COR-L47 (cell line): ENCODE measurements at places on chromosomes 4 and X.

- no peak for DNase-seq
Observed at GRCh38 chrX:124045109-124045508, 83.6 kb downstream of the STAG2 start.

DNA sequence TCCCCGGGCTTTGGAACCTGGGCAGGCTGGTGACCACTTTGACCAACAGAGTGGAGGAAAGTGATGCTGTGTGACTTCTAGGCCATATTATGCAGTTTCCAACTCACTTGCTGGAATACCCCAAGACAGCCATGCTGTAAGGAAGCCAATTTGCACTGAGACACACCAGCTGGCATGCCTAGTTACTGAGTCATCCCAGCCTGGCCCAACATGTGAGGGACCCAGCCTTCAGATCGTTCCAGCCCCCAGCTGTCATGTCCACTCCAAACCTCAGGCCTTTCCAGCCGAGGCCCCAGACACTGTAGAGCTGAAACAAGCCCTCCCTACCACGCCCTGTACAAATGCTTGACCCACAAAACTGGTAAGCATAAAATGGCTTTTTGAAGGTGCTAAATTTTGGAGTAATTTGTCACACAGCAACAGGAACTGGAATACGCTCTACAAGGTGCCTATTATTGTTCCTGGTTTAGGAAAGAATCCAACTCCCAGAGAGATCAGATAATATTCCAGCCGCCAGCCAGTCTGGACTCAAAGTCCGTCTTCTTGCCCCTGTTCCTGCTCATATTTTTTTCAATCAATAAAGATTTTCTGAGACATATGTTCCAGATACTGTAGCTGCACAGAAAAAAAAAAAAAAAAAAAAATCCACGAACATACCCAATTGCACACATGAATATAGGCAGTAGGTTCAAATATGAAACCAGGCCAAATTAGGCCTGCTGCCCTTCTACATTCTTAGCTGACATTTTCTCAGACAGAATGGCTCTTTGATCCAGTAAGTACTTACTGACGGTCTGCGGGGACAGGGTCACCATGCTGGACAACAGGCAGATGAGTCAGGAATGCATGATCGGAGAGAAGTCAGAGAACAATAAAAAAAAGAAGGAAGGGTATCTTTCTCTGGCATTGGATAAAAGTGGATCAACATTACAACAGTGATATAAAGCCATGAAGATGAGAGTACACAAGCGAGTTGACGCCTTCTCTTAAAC is 35.1 kb downstream of the SH3KBP1 start:
- no peak for DNase-seq

DNA sequence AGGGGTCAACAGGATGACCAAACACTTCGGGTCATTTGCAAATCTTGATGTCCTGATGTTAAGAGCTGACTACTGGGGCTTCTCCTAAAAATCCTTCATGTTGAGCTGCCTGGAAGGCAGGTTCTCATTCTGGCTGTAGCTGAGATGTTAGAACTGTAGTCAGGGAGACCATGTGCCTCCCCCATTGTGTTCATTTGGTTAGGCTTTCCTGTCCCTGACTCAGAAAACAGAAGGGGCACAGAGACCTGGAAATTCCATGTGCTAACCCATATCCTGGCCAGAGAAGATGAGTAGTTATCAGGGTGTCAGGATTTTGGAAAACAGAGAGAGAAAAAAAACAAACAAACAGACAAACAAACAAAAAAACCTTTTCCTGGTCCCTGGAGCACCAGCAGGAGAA is 177.5 kb downstream of the AR start:
- no peak for DNase-seq

GRCh38 chr4:187417721-187418120 is 577.9 kb upstream of the ZFP42 start:
- no peak for DNase-seq

DNA sequence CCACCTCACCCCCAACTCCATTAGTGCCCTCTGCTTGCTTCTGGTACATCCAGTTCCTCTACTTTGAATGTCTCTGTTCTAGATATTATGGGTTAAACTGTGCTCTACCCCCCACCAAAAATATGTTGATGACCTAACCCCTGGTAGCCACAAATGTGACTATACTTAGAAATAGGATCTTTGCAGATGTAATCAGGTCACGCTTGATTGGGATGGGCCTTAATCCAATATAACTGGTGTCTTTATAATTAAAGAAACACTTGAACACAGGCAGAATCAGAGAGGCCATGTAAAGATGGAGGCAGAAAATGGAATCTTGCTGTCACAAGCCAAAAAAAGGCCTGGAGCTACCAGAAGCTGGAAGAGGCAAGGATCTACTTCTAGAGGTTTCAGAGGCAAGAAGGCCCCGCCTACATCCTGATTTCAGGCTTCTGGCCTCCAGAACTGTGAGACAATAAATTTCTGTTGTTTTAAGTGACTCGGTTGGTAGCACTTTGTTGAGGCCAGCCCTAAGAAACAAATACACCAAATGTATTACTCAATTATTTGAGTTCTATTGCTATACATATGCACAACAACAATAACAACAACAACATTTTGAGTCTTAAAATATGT is 220.0 kb downstream of the PPP3CA start:
- no peak for DNase-seq

GRCh38 chr4:10040049-10040892 is 19.0 kb upstream of the SLC2A9 start:
- no peak for DNase-seq

- no peak for DNase-seq
Observed at GRCh38 chrX:148555571-148556243, 55.3 kb downstream of the AFF2 start.

GRCh38 chrX:13854003-13854402 is 37.1 kb upstream of the GPM6B start:
- DNase-seq = no peak

DNA sequence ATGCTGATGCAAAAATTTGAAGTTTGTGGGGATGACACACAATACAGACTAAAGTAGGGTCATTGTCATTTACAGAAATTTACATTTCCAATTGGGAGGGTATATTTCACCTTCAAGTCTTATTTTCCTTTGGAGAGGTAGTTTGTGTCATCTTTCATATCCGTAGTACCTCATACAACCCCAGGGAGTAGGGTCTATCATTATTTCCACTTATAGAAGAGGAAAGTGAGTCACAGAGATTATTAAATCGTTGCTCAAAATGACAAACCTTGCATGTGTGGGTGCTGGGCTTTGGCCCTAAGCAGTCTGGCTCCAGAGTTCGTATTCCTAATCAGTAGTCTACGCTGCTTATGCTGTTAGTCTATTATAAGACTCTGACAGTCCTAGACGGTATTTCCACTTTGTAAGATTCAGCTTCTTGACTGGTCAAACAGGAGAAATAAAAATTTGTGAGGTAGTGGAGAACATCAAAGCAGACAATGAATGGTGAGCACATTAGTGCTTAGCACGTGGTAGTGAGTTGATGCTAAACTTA is 516.5 kb downstream of the PCDH7 start:
- no peak for DNase-seq

- DNase-seq = no peak
Observed at GRCh38 chr4:133137571-133137970, 11.5 kb upstream of the PCDH10 start.

- DNase-seq = no peak
Observed at GRCh38 chrX:135931644-135932487, 38.4 kb downstream of the SAGE1 start.

DNA sequence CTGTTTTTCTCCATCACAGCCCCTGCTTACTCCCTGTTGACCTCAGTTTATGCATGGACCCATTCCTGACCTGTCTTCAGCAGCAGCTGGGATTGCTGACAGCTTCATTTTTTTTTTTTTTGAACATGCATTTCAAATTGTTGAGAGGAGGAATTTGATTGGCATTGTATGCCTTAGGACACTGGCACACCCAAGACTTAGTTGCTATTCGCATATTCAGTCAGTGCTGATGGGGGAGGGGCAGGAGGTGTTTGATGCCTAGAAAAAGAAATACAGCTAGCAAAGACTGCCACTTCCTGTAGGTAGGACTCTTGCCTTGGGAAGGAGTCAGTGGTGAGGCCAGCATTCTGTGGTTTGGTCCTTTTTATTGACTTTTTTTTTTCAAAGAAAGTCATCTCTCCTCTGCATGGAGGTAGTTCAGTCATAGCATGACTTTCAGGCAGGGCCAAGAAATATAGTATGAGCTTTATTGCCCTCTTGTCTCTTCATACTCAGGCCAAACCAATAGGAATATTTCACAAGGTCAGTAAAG is 33.6 kb upstream of the XK start:
- no peak for DNase-seq

- no peak for DNase-seq
Observed at GRCh38 chrX:5807181-5807580, 421.5 kb downstream of the NLGN4X start.

GRCh38 chr4:129355516-129355915 is 259.6 kb downstream of the C4orf33 start:
- no peak for DNase-seq

GRCh38 chr4:83285055-83285407 is 433 bp upstream of the COQ2 start:
- no peak for DNase-seq
